ENCODE measurements at places on chromosomes 1 and 21.

DNA sequence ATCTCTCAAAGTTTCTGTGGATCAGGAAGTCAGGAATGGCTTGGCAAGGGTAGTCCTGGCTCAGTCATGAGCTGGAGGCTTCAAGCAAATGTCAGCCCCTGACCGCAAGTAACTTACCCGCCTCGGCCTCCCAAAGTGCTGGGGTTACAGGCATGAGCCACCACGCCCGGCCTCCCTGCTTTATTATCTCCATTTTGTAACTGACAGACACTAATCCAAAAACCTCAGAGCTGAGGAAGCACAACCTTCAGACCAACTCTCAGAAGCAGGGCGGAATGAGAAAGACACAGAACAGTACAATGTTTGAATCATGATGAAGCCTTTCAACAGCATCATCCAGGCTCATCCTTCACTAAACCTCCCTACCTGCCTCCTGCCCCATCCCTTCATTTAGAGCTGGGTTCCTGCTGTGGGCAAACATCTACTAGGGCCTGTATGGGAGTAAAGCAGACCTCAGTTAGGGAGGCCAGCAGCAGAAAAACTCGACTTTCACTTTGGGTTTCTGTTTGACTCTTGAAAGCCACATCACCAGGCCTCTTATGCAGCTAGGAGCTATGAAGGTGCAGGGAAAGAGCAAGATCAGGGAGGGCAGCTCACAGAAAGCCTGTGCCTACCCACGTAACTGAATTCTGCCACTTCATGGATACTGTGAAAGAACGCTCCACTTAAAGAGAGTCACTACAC, 84.4 kb upstream of the RAB4A start:
- DNase-seq, result no peak

DNA sequence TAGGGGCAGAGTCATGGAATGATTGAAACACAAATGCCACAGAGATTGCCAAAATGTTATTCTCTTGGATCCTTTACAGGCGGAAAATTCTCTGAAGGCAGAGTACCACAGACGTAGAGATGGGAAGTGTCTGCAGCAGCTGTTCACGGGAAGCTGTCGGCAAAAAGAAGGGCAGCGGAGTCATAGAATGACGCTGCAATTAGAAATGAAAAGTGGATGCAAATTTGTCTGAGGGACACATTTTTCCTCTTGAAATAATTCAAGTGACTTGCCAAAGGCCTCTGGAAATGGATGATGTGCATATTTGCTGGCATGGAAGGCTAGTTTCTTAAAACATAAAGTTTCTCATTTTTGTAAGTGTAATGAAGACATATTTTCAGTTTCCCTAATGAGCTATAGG, 77.5 kb upstream of the PLD5 start:
- DNase-seq, result no peak

DNA sequence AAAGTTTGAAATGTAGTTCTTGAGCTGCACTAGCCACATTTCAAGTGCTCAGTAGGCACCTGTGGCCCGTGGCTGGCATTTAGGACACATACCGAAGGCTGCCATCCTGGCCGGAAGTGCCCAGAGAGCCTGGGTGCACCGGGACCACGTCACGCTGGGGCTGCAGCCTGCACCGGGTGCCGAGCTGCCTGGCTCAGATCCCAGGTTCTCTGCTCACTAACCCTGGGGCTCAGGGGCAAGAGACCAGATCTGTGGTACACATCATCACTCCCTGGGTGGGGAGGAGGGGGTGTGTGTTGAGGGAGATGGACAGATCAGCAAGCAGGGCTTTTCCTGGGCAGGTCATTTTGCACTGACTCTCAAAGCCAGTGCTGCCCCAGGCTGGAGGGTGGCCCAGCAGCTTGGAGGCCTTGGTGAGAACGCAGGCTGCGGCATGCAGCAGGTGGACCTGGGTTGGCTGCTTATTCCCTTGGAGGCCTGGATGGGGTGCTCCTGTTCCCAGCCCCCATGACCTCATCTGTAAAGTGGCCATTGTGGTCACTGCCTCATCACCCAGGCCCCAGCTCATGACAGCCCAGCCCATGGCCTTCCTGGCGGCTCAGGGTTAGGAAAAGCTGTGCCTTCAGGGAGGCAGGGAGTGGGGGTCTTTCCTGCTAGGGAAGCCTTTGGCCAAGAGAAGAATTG, 23.6 kb downstream of the TMEM201 start:
- no peak for DNase-seq

DNA sequence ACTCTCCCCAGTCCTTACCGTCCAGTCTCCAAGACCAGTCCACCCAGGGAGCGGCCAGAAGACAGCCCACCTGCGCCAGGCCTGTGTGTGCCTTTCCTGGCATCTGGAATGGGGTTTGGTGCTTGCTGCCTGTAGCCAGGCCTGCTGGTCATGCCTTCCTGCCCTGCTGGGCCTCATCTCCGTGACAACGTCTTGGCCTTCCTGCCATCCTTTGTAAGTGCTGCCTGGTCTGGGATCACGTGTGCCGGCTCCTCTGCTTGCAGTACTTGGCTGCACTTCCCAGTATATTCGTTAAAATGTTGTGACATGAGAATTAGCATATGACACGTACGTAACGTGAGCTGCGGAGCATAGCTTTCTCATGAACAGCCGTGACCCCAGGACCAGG, 145.3 kb upstream of the COL6A1 start:
- DNase-seq, result peak; percentile 42

- peak; percentile 49 for DNase-seq
Observed at GRCh38 chr1:40592107-40592803, 60.8 kb downstream of the ZNF684 start.

DNA sequence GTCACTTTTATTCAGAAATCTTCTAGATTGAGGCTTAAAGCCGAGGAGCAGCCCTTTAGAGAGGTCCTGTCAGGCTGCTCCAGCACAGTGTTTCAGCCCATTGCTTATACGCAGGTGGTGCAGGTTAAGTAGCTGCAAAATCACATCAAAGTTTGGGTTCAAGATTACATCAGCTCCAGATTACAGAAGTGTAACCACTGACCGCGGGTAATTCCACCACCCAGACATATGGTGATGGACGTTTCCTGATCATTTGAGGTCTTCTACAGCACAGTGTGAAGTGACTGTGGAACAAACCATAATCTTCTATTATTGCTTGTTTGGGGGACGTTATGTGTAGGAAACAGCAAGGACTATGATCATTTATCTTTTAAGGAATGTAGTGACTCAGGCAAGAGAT, 11.8 kb downstream of the C1orf115 start:
- DNase-seq, result no peak

DNA sequence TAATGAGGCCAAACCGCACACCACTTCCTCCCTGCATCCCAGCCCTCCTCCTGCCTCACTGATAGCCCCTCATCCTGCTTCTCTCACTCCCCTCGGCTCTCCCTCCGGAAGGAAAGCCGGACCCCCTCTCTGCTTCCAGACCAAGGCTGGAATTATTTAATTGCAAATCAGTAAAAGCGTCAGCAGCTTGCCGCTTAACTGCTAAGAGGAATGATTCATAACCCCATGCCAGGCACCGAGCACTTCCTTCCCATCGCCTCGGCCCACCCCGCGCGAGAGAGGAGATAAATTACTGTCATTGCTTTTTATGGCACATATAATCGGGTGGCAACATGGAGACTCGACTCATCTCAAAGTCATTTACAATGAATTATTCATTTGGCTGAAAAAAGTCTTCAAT, 77.3 kb downstream of the UBIAD1 start:
- no peak for DNase-seq

- DNase-seq, result no peak
Observed at GRCh38 chr21:25885405-25885804, 150.6 kb downstream of the GABPA start.

DNA sequence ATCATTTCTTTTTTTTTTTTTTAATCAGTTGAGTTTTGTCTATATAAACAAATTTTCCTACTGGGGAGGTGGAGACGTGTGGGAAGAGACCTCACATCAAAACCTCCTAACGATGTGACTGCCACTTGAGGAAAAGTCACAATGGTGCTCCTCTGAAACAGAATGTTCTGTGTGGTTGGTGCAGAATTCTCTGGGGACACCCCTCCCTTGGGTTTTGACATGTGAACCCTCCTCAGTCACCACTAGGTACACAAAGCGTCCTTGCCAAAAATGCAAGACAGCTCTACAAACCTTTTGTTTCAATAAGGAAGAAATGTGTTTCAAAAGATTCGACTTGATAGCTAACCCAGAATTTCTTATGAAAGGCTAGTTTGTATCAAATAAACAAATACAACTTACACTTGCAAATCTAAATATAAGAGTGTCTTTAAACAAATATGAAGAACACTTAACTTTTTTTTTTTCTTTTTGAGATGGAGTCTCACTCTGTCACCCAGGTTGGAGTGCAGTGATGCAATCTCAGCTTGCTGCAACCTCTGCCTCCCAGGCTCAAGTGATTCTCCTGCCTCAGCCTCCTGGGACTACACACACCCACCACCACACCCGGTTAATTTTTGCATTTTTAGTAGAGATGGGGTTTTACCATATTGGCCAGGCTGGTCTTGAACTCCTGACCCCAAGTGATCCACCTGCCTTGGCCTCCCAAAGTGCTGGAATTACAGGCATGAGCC, 9.3 kb downstream of the SLC25A24 start:
- no peak for DNase-seq

DNA sequence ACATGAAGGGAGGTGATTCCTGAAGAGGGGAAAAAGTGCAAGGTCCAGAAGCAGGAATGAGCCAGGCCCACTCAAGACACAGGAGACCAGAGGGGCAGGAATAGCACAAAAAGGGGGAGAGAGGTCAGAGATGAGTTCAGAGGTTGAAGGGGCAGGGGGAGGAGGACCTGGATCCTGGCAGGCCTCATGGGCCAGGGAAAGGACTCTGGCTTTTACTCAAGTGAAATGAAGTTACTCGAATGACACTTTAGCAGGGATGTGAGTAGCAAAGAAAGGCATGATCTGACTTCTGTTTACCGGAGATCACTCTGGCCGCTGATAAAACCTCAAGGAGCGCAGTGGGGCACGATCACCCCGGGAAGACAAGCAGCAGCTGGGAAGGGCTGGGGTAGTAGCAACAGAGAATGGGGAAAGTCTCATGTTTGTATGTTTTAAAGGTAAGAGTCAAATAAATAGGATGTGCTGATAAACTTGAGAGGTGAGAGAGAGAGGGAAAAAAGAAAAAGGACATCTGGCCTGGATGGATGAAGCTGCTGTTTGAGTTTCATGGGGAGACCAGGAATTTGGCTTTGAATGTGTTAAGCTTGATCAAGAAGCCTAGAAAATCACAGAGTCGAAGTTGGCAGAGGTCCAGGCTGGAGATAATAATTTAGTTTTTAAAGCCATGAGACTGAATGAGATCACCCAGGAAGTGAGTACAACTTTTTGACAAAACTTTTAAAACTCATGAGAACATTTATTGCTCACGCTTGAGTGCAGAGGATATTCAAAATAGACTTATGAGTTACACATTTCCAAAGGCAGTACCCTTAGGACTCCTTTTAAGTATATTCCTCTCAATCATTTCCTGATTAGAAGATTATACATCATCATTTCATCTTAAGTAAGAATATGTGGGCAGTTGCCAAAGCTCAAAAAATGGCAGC, 156.0 kb downstream of the RERE start:
- DNase-seq, result peak; percentile 61

DNA sequence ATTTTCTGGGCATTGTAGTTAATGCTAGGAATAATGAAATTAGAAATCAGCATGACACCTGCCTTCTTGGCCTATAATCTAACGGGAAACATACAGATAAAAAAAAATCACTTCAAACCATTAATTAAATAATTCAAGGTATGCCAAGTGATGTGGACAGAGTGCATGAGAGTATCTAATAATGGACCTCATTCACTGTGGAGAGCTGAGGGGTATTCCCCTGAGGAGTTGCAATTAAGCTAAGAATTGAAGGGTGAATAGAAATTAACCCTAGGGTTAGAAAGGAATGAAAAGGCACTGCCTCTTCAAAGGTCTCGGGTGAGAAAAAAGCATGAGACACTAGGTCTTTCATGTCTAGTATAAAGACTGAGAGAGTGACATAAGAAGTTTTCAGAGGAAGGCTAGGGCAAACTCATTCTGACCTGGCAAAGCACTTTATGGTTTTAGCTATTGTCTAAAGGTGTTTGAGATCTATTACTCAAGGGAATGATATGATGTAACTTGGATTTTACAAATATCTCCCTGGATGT, 466.1 kb downstream of the KCNT2 start:
- DNase-seq, result no peak

DNA sequence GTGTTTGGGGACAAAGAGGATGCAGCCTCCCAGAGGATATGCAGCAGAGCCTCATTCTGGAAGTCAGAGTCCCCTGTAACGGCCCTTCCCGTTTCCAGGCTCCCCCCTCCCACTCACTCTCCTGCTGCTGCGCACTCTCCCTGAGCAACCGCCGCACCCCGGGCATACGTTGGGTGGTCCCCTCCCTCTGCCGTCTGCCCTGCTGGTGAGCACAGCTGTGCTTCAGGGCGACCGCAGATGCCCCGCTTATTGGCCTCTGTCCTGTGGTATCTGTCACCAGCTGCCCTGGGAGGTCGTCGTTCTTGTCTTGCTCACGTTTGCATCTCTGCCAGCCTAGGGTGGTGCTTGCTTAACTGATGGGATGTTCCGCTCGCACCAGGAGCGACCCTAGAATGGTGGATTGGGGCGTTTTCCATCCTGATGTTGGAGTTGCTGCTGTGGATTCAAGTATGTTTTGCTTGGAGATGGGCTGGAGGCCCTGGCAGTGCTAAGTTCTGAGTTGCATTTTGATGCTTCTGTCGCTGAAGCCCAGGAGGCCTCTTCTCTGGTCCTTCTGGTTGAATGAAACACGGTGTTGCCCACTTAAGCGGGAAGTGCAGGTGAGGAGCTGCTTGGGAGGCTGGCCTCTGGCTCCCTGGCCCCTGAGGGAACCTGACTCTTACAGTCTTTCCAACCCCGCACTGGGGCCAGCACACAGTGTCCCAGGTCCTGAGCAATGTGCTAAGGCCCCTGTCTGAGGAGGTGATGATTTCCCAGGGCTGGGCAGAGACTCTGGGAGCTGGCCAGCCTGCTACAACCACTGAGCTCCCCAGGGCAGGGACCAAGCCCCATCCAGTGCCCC, 3.2 kb downstream of the TMEM201 start:
- no peak for DNase-seq

- no peak for DNase-seq
Observed at GRCh38 chr1:47409311-47410067, 6.6 kb upstream of the FOXE3 start.

- DNase-seq, result no peak
Observed at GRCh38 chr1:118266436-118266835, 81.4 kb upstream of the SPAG17 start.

GRCh38 chr1:46544561-46545240, 6.7 kb downstream of the KNCN start:
- no peak for DNase-seq

DNA sequence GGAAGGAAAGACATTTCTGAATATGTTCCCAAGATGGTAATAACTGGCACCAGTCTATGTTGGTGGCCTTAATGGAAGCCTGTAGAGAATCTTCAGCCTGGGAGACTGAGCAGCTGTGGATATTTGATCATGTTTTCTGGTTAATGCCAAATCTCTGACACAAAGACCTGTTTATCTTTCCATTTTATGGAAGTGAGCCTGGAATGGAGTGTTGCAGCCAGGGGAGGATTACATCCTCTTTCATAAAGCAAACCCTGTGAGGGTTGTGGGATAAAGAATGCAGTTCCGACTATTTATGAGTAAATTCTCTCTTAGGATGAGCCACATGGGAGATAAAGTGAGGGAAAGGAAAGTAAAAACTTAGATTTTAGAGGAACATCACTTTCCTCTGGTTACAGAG, 144.1 kb downstream of the PCP4 start:
- no peak for DNase-seq

- no peak for DNase-seq
Observed at GRCh38 chr1:97038410-97038809, 316.8 kb downstream of the PTBP2 start.

GRCh38 chr1:81797701-81798100, 3.0 kb upstream of the ADGRL2 start:
- DNase-seq, result no peak

- peak; percentile 60 for DNase-seq
Observed at GRCh38 chr1:188599313-188599712, 1770.6 kb downstream of the PLA2G4A start.
